Stimulated activated CD8-positive, alpha-beta memory T cell treated with anti-CD3 and anti-CD28 coated beads, Interleukin-7, amount 100 ng/mL, for 1 hour (primary cell): ENCODE measurements at places on chromosomes 3 and 15.

DNA sequence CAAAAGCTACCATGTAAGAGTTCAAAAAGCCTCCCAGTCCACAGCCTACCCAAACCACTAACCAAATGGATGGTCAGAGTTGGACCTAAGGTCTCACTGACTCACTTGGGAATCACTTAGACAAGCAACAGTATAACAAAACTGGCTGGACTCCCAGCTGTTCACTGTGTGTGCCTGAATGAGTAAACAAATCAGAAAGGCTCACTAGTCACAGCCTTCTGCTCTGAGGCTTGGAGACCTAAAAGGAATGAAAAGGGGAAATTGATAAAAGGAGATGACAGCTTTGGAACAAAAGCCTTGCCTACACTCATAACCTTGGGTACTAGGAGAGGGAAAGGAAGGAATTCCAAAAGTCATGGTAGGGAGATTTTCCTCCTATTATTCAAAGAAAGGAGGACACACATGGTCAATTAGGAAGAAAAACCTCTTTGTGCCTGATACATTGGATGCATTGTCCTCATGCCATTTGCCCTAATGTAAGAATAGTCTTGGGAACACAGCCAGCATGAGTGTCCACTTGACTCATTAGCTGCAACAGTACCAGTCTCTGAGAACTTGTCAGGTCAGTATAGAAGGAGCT, 92.3 kb downstream of the FRMD5 start:
- no peak for DNase-seq

- DNase-seq, result no peak
These were observed 50.9 kb downstream of the BOC start for GRCh38 chr3:113262304-113262665.

- no peak for DNase-seq
These were observed 96.9 kb downstream of the HMG20A start for GRCh38 chr15:77517579-77517978.

DNA sequence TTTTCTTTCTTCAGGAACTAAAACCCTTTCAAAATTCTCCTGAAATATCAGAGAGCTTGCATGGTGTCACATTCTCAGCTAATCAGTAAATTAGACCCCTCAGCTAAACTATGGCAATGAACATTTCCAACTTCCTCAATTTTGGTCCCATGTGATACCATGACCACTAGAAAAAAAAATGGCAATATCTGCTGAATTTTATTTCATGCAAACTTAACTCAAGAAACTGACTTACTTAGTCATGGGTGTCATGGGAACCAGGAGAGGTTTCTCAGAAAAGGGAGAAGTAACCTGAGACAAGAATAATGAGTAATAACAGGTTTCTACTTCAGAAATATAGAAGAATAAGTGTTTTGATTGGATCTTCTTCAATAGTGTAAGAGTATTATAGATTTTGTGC, 784.6 kb upstream of the ALCAM start:
- no peak for DNase-seq

DNA sequence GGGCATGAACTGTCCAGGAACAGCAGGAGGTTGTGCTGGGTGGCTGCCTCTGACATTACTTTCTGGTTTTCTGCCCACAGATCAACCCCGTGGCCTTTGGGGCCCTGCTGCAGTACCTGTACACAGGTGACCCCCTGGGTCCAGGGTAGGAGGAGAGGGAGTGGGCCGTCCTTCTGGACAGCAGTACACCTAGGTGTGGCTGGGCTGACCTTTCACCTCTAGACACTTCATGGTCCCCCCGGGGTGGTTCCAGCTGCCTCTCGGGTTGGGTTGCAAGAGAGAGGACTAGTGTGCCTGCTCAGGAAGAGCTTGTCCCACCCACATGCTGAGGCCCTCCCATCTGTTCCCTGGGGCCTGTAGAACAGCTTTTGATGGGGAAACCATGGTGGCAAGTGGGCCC, 3.7 kb downstream of the ABTB1 start:
- DNase-seq, result no peak

- DNase-seq, result no peak
These were observed 5.8 kb downstream of the TASOR start for GRCh38 chr3:56677286-56677685.

GRCh38 chr15:49645277-49645676, 24.4 kb downstream of the DTWD1 start:
- no peak for DNase-seq

GRCh38 chr15:59236394-59236793, 29.8 kb downstream of the LDHAL6B start:
- no peak for DNase-seq

GRCh38 chr15:52143873-52144272, 31.3 kb upstream of the BCL2L10 start:
- no peak for DNase-seq

- DNase-seq, result no peak
These were observed 16.7 kb upstream of the LCMT2 start for GRCh38 chr15:43347114-43347513.

GRCh38 chr3:1228289-1228688, 135.5 kb downstream of the CNTN6 start:
- no peak for DNase-seq

DNA sequence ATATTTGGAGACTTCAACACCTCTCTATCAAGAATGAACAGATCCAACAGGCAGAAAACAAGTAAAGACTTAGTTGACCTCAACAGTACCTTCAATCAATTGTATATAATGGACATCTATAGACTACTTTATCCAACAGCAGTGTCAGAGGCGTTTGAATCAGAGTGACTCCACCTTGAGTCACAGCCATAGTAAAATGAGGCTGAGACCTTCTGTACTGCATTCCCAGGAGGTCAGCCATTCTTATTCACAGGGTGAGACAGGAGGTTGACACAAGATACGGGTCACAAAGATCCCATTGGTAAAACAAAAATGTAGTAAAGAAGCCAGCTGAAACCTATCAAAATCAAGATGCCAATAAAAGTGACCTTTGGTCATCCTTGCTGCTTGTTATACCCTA, 299.8 kb downstream of the CNTN3 start:
- no peak for DNase-seq

DNA sequence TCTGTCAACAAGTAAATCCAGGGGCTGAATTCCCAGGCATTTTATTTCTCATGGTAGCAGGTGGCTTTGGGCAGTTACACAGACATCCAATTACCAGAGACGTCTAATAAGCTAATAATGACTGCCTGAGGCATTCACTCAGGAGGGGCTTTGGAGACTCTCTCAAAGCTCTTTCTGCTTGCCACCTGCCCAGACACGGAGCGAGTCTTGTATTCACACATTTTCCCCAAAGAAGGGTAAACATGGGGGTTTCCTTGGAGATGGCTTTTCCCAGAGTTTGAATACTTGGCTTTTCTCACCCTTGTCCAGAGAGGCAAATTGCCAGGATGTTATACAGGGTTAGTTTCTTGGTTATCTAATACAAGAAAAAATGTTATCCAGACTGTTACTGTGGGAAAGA, 132.6 kb downstream of the DIPK2A start:
- DNase-seq, result no peak

GRCh38 chr3:53803816-53804695, 42.2 kb downstream of the CHDH start:
- no peak for DNase-seq

DNA sequence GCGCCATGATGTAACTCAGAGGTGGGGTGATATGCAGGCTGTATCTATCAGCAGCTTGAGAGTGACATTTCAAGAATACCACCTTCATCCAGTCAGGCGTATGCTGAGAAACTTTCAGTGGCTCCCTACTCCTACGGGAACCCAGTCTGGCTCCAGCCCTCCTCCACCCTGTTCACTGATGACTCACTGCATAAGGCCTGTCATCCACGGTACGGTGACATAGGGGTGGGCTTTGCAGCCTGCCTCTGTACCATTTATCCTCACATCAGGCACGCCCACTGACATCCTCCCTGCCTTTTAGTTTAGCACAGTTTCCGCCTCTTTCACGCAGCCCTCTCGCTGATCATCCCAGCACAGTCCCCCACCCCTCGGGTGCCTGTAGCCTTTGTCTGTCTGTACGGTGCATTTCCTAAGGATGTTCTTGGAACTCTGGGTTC, 11.7 kb downstream of the PXYLP1 start:
- no peak for DNase-seq

DNA sequence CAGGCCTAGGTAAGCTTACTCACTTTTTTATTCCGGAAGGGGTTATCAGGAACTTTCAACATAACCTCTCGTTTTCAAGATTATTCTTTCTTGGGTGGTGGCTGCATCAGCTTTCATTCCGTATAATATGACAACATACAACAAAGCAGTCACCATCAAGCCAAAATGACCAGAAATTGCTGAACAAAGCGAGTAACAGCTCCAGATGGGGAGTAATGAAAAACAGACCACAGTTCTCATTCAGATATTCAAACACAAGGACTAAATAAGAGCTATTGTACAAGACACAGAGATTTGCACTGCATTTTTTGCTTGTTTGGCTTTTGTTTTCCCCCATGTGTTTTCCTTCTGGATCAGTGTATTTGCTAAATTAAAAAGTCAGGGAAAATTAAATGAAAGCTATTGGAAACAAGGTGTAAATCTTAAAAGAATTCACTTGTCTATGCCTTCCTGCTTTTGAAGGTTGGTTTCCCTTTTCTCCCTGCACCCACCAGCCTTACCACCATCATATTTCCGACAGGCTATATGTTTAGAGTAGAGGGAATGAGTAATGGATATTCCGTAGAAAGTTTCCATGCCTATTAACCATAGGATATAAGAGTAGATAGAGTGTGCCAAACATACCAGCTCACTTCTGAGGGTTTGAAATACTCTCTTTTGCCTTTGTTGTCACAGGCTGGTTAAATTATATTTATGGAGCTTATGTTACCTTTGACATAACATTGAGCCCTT, 213.6 kb downstream of the RBMS3 start:
- no peak for DNase-seq

DNA sequence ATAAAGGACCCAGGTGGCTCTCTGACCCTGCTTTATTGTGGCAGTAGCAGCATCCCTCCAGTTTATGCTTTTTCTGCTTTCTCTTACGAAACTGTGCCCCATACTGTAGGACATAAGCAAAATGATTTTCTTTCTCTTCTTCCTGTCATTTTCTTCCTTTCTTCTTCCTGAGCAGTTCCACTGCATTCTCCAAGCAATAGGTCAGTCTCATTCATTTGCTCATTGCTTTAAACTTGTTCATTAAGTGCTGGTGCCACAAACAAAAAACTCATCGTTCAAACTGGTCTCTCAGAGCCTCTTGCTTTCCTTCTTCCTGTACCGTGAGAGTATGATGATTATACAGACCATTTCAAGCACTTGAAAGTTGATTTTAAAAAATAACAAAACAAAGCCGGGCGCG, 66.8 kb downstream of the PDE8A start:
- DNase-seq, result no peak
